Left lung (tissue), 14 donors: ENCODE measurements at places on chromosomes 1 and 21. TPM values are rescaled to one million over a fixed set of nuclear protein-coding genes. Genes with fewer than 3 reads are reported as not detected.

RPE65 gene
- 0.33 TPM for polyA plus RNA-seq

- H3K27me3 ChIP-seq = no peaks in the 10 kb centered on the region
- H3K27ac ChIP-seq = no peak overlapping the region
- no peaks in the 10 kb centered on the region for H3K4me1 ChIP-seq
- DNase-seq = no peak
- H3K36me3 ChIP-seq = no peaks in the 10 kb centered on the region
Observed at GRCh38 chr1:193787061-193787460, 600.6 kb upstream of the B3GALT2 start.

GIPC2 gene
- 0.67 TPM for polyA plus RNA-seq

GPR61 gene
- 0.55 TPM for polyA plus RNA-seq

- H3K27ac ChIP-seq = peak overlapping the region; percentile 96
- H3K27me3 ChIP-seq = no peaks in the 10 kb centered on the region
- H3K4me1 ChIP-seq = peaks cover 92% of the 10 kb centered on the region
- DNase-seq = peak; percentile 68
- no peaks in the 10 kb centered on the region for H3K36me3 ChIP-seq
- peak overlapping the region; percentile 89 for H3K4me3 ChIP-seq
Observed at GRCh38 chr1:23558140-23558871, 995 bp downstream of the ID3 start.

- H3K27ac ChIP-seq = no peak overlapping the region
- H3K27me3 ChIP-seq = no peaks in the 10 kb centered on the region
- no peak overlapping the region for H3K4me3 ChIP-seq
Observed at GRCh38 chr1:18836654-18837053, 22.8 kb downstream of the TAS1R2 start.

GRCh38 chr1:69700770-69701169, 133.0 kb downstream of the LRRC7 start:
- no peaks in the 10 kb centered on the region for H3K27me3 ChIP-seq
- no peak overlapping the region for H3K27ac ChIP-seq
- H3K36me3 ChIP-seq = no peaks in the 10 kb centered on the region
- no peak for DNase-seq
- no peak overlapping the region for H3K4me3 ChIP-seq

DNA sequence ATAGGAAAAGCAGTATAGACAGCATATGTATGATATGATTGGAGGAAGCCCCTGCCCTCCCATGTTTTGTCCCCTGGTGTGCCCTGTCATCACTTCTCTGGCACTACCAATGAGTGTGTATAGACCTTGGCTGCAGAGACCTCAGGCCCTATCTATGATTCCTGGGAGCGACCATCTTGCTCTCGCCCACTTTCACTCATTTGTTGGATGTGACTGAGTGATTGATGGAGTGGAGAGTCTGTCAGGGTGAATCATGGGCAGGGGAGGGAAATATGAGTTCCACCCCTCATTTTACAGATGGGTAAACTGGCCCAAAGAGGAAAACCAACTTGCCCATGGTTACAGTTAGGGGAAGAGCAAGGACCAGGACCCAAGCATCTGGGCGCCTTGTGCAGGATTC, 14.9 kb downstream of the SLC30A1 start:
- no peaks in the 10 kb centered on the region for H3K36me3 ChIP-seq
- no peaks in the 10 kb centered on the region for H3K4me1 ChIP-seq
- H3K27ac ChIP-seq = no peak overlapping the region
- no peaks in the 10 kb centered on the region for H3K27me3 ChIP-seq

DNA sequence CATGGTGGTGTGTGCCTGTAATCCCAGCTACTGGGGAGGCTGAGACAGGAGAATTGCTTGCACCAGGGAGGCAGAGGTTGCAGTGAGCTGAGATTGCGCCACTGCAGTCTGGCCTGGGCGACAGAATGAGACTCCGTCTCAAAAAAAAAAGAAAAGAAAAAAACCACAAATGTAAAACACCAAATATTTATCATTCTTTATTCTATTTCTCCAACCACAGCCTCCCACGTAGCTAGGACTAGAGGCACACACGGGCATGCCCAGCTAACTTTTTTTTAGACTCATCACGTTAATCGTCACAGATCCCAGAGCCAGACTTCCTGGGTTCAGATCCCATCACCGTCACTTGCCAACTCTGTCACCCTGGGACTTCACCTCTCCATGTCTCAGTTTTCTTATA, 13.5 kb downstream of the DNAJC16 start:
- H3K27me3 ChIP-seq = no peaks in the 10 kb centered on the region
- H3K4me1 ChIP-seq = no peaks in the 10 kb centered on the region
- no peak for DNase-seq
- H3K27ac ChIP-seq = no peak overlapping the region
- no peaks in the 10 kb centered on the region for H3K36me3 ChIP-seq

DNA sequence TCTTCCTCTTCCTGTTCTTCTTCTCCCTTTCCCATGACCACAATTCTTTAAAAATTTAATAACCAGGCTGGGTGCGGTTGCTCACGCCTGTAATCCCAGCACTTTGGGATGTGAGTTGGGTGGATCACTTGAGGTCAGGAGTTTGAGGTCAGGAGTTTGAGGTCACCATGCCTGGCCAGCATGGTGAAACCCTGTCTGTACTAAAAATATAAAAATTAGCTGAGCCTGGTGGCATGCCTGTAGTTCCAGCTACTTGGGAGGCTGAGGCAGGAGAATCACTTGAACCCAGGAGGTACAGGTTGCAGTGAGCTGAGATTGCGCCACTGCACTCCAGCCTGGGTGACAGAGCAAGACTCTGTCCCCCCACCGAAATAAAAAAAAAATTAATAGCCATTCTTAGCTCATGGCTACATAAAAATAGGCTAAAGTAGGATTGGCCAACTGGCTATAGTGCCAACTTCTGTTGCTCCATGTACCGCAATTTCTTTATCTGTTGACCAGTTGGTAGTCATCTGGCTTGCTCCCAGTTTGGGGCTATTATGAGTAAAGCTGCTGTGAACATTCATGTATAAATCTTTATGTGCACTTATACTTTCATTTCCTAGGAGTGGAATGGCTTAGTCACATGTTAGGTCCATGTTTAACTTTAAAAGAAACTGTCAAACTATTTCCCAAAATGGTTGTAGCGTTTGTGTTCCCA, 136.3 kb downstream of the PEX14 start:
- no peaks in the 10 kb centered on the region for H3K27me3 ChIP-seq
- no peak overlapping the region for H3K27ac ChIP-seq
- DNase-seq = no peak
- H3K36me3 ChIP-seq = peaks cover under 1% of the 10 kb centered on the region

HES3 gene
- not detected for polyA plus RNA-seq

- H3K4me3 ChIP-seq = no peak overlapping the region
- H3K27ac ChIP-seq = no peak overlapping the region
- H3K27me3 ChIP-seq = no peaks in the 10 kb centered on the region
Observed at GRCh38 chr1:94634977-94635416, 93.4 kb upstream of the F3 start.

BACE2 gene
- 29.2 TPM for polyA plus RNA-seq

GRCh38 chr1:143611159-143611558, 360.6 kb downstream of the FAM72C start:
- no peak overlapping the region for H3K4me3 ChIP-seq
- DNase-seq = no peak
- no peaks in the 10 kb centered on the region for H3K4me1 ChIP-seq
- no peaks in the 10 kb centered on the region for H3K36me3 ChIP-seq

DNA sequence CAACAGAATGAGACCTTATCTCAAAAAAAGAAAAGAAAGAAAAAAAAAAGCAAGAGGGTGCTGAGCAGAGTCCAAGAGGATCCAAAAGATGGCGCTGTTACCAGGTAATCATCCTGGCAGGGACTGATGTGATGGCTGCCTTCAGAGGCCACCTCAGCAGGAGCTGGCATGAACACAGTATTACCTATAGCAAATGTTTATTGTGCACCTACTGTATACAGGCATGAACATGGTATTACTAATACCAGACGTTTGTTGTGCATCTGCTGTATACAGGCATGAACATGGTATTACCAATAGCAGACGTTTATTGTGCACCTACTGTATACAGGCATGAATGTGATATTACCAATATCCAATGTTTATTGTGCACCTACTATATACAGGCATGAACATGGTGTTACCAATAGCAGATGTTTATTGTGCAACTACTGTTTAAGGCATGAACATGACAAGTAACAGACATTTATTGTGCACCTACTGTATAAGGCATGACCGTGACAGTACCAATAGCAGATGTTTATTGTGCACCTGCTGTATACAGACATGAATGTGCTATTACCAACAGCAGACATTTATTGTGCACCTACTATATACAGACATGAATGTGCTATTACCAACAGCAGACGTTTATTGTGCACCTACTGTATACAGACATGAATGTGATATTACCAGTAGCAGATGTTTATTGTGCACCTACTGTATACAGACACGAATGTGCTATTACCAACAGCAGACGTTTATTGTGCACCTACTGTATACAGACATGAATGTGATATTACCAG, 115.1 kb upstream of the TMEM51 start:
- no peak overlapping the region for H3K4me3 ChIP-seq
- DNase-seq = no peak
- no peaks in the 10 kb centered on the region for H3K36me3 ChIP-seq
- no peaks in the 10 kb centered on the region for H3K4me1 ChIP-seq
- no peaks in the 10 kb centered on the region for H3K27me3 ChIP-seq
- no peak overlapping the region for H3K27ac ChIP-seq

TDRD5 gene
- 0.31 TPM for polyA plus RNA-seq

GRCh38 chr21:29121759-29122158, 8.7 kb upstream of the MAP3K7CL start:
- no peak overlapping the region for H3K4me3 ChIP-seq
- H3K4me1 ChIP-seq = no peaks in the 10 kb centered on the region
- no peak for DNase-seq
- no peaks in the 10 kb centered on the region for H3K27me3 ChIP-seq

B3GALNT2 gene
- 26.3 TPM for polyA plus RNA-seq

- no peak overlapping the region for H3K27ac ChIP-seq
- H3K27me3 ChIP-seq = no peaks in the 10 kb centered on the region
- H3K4me3 ChIP-seq = no peak overlapping the region
- no peaks in the 10 kb centered on the region for H3K4me1 ChIP-seq
- H3K36me3 ChIP-seq = no peaks in the 10 kb centered on the region
Observed at GRCh38 chr1:246280551-246280950, 226.5 kb downstream of the SMYD3 start.

OR2L3 gene
- not detected for polyA plus RNA-seq

SLAMF1 gene
- polyA plus RNA-seq = 0.13 TPM

DNA sequence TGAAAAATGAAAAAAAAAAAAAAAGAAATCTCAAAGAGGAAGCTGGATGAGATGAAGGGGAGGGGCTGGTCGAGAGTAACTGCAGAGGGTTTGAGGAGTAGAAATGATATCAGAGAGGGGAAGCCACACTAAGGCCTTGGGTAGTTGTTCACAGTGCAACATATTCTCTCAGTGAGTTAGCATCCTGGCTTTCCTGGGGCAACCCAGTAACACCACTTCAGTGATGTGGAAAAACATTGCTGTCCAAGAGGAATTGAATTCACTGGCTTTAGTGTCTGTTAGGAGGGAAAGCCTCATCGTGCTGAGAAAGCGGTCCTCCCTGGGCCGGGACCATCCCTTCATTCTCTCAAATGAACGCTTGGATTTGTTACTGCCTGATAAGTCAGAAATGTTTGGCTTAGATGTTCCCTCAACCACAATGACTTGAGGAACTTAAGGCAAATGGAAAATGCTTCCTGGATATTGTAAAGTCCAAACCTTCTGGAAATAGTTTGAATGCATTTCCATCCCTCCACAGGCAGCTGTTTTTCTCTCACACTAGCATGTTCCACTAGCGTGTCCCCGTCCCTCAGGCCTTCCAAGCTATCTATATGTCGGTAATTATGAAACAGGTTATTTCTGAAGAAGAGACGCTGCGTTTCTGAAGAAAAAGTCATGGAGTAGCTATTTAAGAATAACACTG, 12.2 kb downstream of the TGFB2 start:
- no peak overlapping the region for H3K4me3 ChIP-seq
- no peaks in the 10 kb centered on the region for H3K27me3 ChIP-seq
- peaks cover 7% of the 10 kb centered on the region for H3K4me1 ChIP-seq

GRCh38 chr1:158067662-158068061, 74.2 kb downstream of the KIRREL1 start:
- no peak for DNase-seq
- no peaks in the 10 kb centered on the region for H3K27me3 ChIP-seq
- H3K36me3 ChIP-seq = no peaks in the 10 kb centered on the region
- no peak overlapping the region for H3K27ac ChIP-seq
- no peak overlapping the region for H3K4me3 ChIP-seq
- no peaks in the 10 kb centered on the region for H3K4me1 ChIP-seq

C1orf185 gene
- not detected for polyA plus RNA-seq

GRCh38 chr1:165898837-165899236, 71.4 kb downstream of the UCK2 start:
- H3K27ac ChIP-seq = no peak overlapping the region
- DNase-seq = no peak

GRCh38 chr1:203075236-203076030, 10.4 kb downstream of the MYOG start:
- H3K4me3 ChIP-seq = peak overlapping the region; percentile 10
- no peaks in the 10 kb centered on the region for H3K36me3 ChIP-seq
- peaks cover 5% of the 10 kb centered on the region for H3K27me3 ChIP-seq
- no peak overlapping the region for H3K27ac ChIP-seq
- H3K4me1 ChIP-seq = no peaks in the 10 kb centered on the region

PLCH2 gene
- 2.3 TPM for polyA plus RNA-seq

USP1 gene
- 52.4 TPM for polyA plus RNA-seq

LAMC2 gene
- polyA plus RNA-seq = 65.1 TPM

FCRL1 gene
- polyA plus RNA-seq = 0.24 TPM

DNA sequence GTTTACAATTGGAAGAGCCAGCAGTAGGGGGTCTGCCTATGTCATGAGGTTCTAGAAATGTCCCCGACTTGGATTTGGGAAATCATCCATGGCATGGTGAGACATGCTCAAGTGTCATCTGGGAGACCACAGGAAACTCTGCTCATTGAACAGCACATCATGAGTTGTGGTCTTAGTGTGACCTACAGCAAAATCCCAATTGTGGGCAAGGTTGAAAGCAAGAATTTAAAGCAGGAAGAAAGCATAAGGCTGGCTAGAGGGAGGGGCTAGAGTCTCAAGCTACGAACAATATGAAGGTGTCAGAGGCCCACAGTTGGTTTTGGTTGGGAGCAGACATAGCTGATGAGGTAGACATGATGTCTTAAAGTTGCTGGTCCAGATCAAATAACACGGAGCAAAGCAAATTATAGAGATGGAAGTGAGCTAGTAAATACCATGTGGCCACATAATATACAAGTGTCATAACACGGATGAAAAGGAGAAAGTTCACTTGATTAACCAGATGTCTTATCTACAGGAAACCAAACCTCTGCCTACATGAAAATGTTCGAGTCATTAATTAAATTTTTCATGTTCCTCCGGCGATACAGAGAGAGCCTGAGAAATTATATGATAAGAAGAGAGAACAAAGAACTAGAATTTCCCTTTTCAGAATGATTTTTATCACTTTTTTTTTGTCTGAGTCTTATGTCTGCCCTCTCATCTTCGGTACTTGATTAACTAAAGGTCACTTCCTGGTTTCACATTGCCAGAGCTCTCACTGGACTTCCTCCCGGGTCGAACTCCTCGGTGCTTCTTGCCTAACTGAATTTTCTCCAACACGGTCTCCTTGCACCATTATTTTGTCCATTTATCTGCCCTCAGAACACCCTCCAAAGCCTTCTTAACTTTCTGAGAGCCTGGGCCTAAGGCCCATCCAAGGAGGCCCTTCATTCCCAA, 67.5 kb upstream of the DUSP10 start:
- H3K36me3 ChIP-seq = no peaks in the 10 kb centered on the region
- H3K4me1 ChIP-seq = peaks cover 5% of the 10 kb centered on the region
- no peak for DNase-seq
- no peaks in the 10 kb centered on the region for H3K27me3 ChIP-seq
- H3K27ac ChIP-seq = no peak overlapping the region
- no peak overlapping the region for H3K4me3 ChIP-seq
